ENCODE measurements at places on chromosomes 3 and 15.

GRCh38 chr3:25473246-25473645, 45.2 kb downstream of the RARB start:
- no peak for DNase-seq

- peak; percentile 26 for DNase-seq
Measured at GRCh38 chr3:117019082-117019713, 309.6 kb downstream of the TUSC7 start.

- no peak for DNase-seq
Measured at GRCh38 chr3:71896751-71897150, 111.8 kb upstream of the PROK2 start.

DNA sequence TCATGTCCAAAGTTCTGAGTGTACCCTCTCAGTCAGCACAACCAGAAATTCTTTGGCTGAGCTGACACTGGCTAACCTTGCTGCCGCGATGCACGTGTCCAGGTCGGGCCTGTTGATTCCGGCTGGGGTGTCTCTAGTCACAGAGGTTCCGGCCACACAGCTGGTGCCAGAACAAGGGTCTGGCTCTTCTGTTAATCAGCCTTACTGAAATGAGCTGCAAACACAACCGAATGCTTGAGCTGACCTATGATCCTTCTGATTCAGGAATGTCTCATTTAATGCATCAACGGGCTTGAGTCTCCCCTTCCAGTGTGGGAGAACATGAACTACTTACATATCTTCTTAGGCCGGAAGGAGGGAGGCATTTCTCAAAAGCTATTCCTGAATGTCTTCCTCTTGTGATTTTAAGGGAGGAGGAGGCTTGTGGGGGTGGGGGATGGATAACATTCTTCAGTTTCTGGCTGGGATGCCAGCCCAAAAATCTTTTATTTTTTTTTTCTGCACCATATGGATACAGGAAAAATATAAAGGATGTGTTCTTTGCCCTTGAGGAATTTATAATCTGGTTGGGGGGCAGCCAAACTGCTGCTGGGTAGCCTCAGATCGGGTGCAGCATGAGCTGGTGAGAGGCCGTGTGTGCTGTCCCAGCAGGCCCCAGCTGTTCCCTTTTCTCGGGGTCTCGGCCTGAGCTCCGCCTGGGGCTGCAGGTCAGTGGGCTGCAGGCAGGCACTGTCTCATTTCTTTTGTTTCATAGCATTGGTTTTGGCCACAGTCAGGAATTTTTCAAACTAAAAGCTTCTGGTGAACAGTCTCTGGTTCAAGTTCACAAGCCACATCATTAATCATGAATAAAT, 319.1 kb upstream of the TBL1XR1 start:
- no peak for DNase-seq

- DNase-seq = no peak
Measured at GRCh38 chr3:51385621-51386091, 565 bp downstream of the MANF start.

DNA sequence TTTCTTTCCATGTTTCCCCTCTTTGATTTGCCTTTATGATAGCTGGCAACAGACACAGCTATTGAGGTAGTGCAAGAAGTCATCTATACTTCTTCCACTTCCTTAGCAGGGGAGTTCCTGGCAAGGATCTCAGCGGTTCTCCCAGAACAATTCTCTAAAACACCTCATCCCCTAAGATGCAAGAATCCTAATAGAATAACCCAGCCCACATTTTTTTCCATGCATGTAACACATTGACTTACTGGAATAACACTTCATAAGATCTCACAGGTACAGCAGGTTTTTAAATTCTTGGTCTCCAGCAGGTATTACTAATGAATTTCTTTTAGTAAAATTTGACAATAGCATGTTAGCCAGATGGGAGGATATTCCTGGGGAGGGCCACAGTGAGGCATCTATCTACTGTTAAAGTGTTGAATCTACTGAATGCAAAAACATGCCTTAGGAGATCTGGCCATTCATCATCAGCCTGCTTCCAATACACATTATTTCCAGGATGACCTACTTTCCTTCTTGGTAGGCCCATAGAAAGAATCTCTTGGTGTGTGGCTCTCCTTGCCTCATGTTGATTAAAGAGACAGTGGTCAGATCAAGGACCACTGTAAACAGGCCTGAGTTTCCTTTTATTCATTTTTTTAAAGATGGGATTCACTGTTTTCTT, 78.5 kb downstream of the RAD18 start:
- no peak for DNase-seq

GRCh38 chr3:46930166-46930944, 46.2 kb downstream of the CCDC12 start:
- DNase-seq = no peak

DNA sequence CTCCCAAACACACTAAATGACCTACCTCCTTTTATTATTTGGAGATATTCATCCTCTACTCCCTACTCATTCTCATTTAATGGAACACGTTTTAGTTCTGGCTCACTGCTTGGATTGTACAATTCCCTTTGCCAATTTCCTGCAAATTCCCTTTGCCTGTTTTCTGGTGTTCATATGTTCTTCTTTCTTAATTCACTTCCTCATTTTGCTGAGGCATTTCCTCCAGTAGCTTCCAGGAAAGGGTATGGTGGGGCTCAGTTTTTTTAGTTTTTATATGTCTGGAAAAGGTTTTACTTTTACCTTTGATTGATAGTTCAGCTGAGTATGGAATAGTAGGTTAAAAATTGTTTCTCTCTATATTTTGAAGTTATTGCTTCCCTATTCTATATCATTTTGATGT, 143.6 kb upstream of the GOLIM4 start:
- no peak for DNase-seq

DNA sequence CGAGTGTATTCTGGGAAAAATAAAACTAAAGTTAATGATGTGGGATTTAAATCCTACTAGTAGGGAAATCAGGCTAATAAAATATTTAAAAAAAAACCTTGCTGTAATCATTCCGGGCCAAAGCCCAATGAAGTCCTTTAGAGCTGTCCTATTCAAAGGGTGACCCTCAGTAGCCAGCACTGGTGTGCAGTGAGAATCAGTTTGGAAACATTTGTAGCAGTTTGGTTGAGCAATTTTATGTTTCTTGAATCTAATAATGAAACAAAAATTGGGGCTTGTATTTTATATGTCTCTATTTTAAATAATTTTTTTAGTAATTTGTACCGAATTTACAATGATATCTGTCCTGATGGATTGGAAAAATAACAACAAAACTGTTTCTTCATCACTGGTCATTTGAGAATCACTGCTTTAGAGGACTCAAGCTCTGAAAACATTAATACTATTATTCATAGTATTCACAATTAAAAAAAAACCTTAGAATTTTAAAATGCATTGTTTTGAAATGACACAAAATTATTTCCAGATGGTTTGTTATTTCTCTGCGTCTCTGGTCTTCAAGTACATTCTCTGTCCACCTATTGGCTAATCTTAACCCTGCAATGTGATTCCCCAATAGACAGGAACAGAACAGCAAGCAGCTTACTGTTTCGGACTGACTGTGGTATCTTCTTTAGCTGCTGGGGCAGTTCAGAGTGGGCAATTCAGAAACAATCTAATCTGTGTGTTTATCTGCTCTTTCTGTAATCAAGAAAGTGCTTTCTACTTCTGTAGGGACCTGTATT, 71.2 kb downstream of the OTOL1 start:
- no peak for DNase-seq

DNA sequence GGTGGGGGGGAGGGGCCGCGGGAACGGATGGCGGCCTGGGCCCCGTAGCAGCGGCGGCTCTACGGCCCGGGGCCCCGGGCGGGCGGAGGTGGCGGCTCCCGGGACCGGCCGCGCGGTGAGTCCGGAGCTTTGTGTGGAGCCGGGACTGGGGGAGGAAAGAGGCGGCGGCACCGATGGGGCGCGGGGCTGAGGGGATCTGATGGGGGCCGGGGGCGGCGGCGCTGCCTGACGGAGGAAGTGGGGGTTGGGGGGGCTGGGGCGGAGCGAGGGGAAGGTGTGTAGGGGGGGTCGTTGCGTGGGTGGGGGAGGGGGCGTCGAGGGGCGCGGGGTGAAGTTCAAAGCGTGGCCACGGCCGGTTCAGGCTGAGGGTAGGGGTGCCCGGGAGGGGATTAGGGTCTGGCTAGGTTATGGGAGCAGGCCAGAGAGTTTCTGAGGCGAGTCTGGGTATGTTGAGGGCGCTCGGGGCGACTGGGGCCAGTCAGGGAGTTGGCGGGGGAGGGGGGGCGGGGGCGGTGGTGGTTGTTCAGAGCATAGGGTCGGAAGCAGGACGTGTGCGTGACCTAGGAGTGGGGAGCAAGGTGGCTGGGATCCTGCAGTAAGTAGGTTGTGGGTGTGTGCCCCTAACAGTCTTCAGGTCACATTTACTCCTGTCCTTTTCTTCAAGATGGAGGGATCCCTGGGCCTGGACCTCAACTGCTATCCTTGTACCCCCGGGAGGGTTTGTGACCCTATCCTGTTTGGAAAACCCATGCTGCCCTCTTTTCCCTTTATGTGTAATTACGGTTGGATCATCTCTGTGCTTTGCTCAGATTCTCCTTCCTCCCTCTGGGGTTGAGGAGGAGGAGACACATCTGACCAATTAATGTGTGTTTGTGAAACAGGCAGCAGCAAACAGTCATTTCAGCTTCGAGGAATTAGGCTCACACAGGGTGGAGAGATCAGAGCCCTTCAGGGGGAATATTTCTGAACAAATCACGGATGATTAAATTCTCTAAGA, 644 bp downstream of the ZNF609 start:
- DNase-seq = peak; percentile 59

GRCh38 chr15:80484333-80484864, 80.2 kb downstream of the ARNT2 start:
- DNase-seq = no peak

- no peak for DNase-seq
Measured at GRCh38 chr3:31531452-31531991, 1.2 kb upstream of the STT3B start.

- no peak for DNase-seq
Measured at GRCh38 chr3:48565591-48566400, 2.2 kb upstream of the UCN2 start.

DNA sequence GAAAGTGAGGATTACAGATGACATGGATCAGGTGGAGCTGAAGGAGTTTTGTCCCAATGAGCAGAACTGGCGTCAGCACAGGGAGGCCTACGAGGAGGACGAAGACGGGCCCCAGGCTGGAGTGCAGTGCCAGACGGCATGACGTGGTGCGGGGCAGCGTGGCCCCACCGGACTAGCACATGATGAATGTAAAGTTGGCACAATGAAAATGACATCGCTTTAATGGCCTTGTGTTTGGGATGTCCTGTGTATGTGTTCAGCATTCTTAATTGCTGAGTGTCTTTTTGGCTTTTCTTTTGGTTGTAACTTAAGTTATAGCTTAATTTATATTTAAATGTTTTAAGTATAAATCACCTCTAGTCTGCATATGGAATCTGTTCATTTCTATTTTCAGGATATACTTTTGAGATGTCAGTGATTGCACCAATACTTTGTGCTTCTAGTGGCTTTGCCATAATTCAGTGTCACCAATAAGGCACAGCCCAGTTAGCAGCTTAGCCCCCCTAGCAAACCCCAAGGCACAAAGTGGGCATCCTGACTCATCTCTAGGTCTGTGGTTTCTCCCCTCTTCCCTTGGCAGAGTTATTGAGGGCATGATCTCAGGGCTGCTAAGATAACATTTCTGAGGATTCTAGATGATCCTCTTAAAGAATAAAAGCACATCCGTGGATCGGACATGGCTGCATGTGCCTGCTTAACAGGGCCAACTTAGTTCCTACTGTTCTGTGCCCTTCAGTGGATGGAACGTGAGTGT, 16.1 kb downstream of the DNAJA4 start:
- DNase-seq = no peak

DNA sequence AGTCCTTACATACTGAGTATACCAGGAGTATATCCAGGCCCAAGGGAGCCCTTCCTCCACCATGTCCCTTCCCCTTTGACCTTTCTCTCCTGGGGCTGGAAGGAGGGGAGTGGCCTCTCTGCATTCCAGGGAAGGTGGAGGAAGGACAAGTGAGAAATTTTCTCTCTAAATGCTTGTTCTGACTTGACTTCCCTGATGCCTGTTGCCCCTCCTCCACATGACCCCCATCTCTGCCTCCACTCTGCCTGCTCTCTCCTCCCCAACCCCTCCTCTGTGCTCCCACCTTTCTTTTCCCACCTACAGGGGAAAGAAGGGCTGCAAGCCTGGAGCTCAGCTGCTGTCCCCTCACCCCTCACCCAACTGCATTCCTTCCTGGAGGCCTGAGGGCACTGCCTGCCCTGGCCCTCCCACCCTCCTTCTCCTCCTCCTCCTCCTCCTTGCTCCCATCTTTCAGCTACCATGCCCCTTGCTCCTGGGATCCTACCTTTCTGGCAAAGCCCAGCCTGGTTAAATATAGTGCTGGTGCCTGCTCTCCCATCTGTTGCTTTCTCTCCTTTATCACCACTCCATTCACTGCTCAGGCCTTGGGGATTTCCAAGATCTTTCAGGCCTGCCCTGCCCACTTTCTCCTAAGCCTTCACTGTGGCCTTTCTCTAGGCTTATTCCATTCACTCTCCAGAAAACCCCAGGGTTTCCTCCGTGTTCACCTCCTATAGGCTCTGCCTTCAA, 8.5 kb upstream of the DAG1 start:
- DNase-seq = peak; percentile 21

- no peak for DNase-seq
Measured at GRCh38 chr3:138937690-138938055, 9.3 kb downstream of the FOXL2 start.

- peak; percentile 42 for DNase-seq
Measured at GRCh38 chr3:11651900-11652299, 8.2 kb upstream of the VGLL4 start.

DNA sequence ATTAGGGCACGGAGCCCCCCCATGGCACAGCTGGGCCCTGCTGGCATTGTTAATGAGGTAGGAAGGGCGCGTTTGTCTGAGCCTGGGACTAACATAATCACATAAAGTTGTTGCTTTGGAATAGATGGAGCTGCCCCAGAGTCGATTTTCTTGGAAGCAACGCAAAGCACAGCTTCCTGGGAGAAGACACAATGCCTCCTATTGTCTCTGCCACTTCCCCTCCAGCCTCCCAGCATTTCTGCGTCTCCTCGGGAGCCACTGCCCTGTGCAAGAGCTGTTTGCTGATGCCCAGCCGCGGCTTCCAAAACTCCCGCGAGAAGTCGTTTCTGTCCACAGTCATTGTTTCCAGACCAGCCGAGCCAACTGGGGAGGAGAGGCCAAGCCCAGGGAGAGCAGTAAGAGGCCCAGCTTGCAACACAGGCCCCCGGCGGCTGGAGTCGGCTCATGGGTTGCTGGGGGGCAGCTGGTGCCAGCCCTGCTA, 18.1 kb upstream of the ALDH1A3 start:
- DNase-seq = no peak

- no peak for DNase-seq
Measured at GRCh38 chr3:14231145-14231990, 52.8 kb downstream of the LSM3 start.

DNA sequence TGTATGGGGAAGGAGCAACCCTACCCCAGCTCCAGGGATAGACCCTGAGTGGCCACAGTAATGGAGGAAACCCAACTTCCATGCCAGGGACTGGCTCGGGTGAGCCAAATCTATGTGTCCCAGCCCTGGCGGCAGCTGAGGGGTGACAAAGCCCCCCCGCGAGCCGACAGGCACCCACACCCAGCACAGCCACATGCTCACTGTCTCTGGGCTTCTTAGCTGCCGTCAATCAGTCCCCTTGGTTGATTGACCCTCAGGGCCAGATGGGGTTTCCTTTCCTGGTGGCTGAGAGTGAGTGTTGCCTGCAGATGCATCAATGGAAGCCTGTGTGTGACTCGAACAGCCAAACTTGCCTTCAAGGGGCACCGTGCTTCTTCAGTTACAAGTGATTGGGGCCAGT, 2.1 kb upstream of the OCA2 start:
- no peak for DNase-seq
